Vein endothelial cell (primary cell): ENCODE measurements at places on chromosomes 3 and 15. TPM values are rescaled to one million over a fixed set of nuclear protein-coding genes. Genes with fewer than 3 reads are reported as not detected.

Gene SLC15A2
- under 0.01 and 0.33 TPM in 2 replicates for total RNA-seq

Gene SNTN
- total RNA-seq = not detected in 2 replicates

Gene SH2D7
- total RNA-seq = not detected in 2 replicates

Gene C3orf22
- not detected in 2 replicates for total RNA-seq

Gene CLDN18
- not detected in 2 replicates for total RNA-seq

Gene LIPC
- total RNA-seq = 0.33 TPM in 1 of 2 replicates, not detected in the other

Gene RAD54L2
- total RNA-seq = 37.5 and 39.8 TPM in 2 replicates

Gene IGDCC3
- under 0.01 and 0.33 TPM in 2 replicates for total RNA-seq
